ENCODE measurements at places on chromosomes 16 and 17.

DNA sequence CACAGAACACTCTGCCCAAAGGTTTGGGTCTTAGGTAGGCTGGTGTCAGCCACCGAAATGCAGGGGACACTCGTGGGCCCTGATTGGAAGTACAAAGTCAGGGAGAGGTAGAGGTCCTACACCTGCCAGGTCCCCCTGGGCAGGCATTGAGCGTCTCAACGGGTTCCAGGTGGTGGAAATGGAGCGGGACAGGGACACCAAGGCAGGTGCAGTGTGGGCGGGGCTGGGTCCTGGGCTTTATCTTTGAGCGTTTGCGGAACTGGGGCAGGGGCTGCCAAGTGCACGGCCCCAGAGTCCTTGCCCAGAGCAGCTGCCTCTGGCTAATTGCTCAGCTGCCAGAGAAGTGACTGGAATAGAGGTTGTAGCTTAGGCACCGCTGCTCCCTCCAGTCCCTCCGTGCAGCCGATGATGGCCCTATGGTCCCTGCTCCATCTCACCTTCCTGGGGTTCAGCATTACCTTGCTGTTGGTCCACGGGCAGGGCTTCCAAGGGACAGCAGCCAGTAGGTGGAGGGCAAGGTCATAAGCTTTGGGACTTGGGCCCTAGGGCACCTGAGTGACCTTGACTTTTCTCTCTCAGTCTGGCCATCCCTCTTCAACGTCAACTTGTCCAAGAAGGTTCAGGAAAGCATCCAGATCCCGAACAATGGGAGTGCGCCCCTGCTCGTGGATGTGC lies at the start of gene ZACN:
ZACN (plus strand) TSS at position 323 of the 675 bp plus-strand sequence; CDS start at position 406, 83 bp downstream.
- no peak for DNase-seq

GRCh38 chr17:3695723-3696411 lies at the start of gene P2RX5:
Gene P2RX5 (minus strand): TSS chr17:3696155. CDS start chr17:3696005, 150 bp downstream.
- DNase-seq = peak; percentile 27

DNA sequence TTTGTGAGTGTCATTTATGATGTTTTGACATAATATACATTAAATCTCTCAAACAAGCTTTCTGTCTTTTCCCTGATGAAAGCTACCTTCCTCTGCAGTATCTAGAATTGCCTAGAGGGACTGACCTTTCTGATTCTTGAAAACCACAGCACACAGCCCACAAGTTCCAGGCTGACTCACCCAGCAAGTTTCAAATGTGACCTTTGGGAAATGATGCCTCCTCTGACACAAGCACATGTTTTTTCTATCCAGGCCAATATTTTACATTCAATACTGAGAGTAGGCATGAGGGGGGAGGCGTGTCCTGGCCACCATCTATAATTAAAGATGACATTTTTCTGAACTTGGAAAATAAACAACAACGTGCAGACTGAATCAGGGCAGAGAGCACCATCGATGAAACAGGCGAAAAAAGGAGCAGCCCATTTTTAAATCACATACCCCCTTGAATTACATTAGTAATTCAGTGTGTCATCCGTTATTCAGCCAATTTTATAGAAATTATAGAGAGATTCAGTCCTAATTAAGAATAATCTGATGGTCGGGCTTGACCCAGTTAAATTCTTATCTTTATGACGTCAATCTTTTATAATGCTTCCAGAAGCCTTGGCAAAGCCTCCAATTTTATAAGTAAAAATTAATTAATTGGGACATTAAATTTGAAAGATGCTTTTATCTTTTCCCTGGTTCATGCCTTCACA lies 292.6 kb upstream of the CDH11 start:
- DNase-seq = peak; percentile 87

DNA sequence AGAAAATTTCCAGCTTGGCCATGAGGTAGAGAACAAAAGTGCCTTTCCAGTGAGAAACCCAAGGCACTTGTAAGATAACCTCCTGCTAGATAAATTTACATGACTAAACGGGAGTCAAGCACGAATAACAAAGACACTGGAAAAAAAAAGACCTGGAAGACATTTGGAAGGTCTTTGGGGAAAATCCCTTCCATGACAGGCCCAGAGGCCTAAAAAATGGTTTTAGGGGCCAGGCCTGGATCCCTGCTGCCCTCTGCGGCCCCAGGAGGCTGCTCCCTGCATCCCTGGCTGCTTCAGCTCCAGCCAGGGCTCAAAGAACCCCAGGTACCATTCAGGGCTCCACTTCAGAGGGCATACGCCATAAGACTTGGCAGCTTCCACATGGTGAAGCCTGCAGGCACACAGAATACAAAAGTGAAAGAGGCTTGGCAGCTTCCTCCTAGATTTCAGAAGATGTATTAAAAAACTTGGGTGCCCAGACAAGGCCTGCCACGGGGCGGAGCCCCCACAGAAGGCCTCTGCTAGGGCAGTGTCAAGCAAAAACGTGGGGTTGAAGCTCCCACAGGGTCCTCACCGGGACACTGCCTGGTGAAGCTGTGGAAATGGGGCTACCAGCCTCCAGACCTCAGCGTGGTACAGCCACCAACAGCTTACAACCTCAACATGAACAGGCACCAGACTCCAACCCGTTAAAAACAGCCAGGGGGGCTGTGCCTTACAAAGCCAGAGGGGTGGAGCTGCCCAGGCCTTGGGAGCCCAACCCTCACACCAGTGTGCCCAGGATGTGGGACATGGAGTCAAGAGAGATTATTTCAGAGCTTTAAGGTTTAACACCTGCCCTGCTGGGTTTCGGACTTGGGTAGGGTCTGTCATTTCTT lies 77.1 kb downstream of the SDK2 start:
- DNase-seq = no peak

DNA sequence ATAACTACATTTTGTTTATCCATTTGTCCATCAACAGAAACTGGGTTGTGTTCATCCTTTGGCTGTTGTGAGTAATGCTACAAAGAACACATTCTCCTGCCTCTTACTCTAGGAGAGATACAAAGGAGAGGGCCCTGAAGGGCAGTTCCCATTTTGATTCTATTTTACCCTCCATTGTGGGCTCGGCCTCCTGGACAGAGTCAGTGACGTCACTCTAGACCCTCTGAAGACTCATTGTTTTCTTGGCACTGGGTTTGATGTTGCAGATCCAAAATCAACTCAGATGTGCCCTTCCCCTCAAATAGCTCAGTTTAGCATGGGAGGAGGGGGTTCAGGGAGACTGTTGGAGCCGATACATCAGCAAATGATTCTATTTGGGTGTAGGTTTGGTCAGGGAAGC lies 280.9 kb downstream of the UTP18 start:
- no peak for DNase-seq

DNA sequence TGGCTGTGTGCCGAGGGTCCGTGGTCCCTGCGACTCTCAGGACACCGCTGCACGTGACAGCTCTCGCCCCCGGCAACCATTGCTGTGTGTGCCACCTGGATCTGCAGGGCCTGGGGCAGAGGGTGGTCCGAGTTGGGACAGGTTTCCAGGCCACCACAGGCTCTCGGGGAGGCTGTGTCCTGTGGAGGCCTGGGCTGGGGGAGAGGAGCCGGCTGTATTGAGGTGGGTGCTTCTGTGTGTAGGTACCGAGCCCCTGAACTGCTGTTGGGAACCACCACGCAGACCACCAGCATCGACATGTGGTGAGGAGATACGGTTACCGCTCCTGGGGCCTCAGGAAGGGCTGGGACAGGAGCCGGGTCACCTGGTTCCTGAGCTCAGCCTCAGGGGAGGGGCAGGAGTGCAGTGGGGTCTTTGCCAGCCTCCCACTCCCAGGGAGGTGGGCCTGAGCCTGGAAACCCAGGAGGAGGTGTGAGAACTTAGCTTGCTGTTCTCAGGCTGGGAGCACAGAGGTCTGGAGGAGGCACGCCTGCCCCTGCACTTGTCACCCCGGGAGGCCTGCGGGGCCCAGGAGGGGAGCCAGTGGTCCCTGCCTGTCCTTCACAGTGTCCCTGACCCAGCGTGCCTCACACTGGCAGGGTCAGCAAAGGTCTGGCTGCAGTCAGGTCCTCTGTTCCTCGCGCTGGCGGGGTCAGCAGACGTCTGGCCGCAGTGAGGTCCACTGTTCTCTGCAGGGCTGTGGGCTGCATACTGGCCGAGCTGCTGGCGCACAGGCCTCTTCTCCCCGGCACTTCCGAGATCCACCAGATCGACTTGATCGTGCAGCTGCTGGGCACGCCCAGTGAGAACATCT lies 7.3 kb downstream of the SPATA2L start:
- DNase-seq = no peak

DNA sequence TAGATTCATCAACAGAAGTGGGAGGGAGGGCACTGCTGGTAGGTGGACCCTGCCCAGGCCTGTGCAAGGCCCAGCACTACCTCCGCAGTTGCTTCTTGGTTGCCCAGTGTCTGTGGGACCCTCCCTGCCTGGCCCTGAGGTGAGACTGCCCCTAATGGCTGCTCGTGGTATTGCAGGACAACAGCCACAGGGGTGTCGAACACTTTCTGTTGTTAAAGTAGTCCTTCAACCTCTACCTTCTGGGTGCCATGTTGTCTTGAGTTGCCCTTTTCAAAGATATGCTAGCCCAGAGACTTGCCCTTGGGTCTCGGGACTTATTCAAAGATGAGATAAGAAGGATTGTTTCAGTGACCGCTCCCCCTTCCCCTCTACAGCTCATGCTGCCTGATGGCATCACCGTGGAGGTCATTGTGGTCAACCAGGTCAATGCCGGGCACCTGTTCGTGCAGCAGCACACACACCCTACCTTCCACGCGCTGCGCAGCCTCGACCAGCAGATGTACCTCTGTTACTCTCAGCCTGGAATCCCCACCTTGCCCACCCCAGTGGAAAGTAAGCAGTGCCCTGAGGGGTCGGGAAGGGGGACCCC lies 29.1 kb downstream of the AKAP1 start:
- peak; percentile 32 for DNase-seq

DNA sequence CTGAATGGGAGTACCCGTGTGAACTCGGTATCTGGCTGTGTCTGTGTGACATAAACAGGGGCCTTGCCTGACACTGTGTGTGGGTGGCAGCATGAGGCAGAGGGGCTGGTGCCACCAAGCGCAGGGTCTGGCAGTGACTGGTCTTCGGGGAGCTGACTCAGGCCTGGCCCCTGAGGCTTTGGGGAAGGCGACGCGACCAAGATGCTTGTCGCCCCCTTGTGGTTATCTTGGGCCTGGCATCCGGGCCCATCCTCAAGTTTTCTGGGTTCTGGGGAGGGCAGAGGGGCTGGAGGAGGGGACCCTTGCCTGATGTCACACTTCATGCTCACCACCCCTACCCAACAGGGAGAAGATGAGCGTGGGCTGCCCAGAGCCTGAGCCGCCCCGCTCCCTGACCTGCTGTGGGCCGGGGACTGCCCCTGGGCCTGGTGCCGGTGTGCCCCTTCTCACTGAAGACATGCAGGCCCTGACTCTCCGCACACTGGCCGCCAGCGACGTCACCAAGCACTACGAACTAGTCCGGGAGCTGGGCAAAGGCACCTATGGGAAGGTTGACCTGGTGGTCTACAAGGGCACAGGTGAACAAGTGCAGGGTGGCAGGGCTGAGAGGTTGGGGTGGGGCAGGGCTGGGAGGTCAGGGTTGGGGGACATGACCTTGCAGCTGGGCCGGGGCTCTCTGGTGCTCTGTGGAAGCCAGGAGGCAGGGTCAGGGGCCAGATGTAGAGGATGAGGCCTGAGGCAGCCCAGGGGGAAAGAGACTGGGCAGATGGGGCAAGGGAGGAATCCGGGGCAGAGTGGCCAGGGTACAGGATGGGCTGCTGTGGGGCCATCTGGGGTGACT lies 24.9 kb downstream of the SBK1 start:
- DNase-seq = peak; percentile 62

GRCh38 chr17:6924208-6924607 lies 71.6 kb upstream of the ALOX12 start:
- no peak for DNase-seq

DNA sequence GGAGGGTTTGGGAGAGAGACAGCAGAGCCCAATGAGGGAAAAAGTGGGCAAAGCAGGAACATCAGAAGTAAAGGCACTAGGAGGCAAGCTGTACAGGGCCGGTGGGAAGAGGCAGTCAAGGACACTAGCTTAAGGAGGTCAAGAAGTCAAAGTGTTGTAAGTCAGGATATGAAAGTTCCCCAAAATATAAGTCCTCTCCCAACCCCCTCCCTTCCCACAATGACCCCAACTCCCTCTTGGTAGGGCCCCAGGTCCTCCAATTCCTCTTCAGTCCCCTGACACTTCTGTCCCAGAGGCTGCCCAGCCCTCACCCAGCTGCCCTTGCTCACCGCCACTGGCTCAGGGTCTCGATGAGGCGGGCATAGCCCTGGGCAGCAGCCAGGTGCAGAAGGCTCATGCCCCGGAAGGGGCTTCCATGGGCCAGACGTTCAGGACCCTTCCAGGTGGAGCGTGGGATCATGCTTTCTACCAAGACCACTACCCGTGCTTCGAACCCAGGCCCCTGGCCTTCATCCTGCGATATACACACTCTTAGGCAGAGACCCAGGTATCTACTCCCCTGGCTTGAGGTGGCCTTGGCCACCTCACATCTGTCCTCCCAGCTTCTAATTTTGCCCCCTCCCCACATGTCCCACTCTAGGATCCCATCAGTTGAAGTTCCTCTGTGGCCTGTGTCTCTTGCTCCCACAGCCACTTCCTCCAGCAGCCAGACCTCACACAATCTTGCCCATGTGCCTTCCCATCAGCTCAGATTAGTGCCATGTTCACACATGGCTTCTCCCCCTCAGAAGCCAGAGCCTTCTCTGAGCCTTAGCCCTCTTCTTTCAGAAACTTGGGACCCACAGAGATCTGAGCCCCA lies 5.9 kb upstream of the SPAG7 start:
- no peak for DNase-seq

DNA sequence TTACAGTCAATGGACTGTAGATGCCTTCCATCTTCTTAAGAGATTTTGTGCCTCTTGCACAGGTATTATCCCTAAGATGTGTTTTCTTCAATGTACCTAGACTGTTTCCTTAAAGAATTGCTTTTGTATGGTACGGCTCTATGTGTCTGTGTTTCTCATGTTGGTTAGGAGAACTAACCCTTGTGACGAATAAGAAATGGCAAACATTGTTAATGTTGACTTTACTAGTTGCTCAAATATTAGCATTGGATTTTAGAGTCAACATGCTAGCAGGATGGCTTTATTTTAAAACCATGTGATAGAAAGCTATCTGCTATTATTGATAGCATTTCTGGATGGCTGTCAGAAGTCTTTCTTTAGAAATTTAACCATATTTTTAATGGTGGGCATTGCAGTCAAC lies 34.5 kb downstream of the WWOX start:
- no peak for DNase-seq

- no peak for DNase-seq
These were observed 14.2 kb downstream of the GAS7 start for GRCh38 chr17:10183931-10184930.

DNA sequence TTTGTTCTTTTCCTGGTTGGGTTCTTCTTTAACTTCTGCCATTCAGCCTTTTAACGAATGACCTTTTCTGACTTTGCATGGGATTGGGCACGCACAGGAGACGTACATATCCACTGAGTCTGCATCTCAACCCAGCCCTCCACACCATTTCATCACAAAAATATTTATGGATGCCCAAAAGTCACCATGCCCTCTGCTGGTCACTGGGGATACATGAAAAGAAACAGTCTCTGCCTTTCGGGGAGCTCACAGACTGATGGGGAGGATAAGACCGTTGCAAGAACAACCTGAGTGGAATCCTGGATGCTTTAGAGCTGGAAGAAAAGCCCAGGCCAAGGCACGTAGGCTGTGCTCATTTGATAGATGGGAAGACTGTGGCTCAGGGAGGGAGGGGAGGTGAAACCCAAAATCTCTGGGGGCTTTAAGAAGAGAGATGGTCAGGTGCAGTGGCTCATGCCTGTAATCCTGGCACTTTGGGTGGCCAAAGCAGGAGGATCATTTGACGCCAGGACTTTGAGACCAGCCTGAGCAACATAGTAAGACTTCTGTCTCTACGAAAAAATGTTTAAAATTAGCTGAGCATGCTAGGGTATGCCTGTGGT lies 7.9 kb upstream of the MT2A start:
- peak; percentile 72 for DNase-seq

- DNase-seq = no peak
These were observed 152.9 kb upstream of the MYOCD start for GRCh38 chr17:12512694-12513355.

GRCh38 chr16:88333848-88334777 lies 48.6 kb upstream of the ZNF469 start:
- DNase-seq = no peak

Measured in epithelial cell of esophagus (primary cell).